CD4-positive, CD25-positive, alpha-beta regulatory T cell (primary cell): ENCODE measurements at places on chromosomes 1 and 21. TPM values are rescaled to one million over a fixed set of nuclear protein-coding genes. Genes with fewer than 3 reads are reported as not detected.

Gene SLC26A9
- total RNA-seq, result not detected

Gene KMO
- not detected for total RNA-seq

Gene CCDC28B
- 10.3 TPM for total RNA-seq

Gene AK5
- 7.3 TPM for total RNA-seq

Gene LYPD8
- not detected for total RNA-seq

Gene RBM11
- 0.76 TPM for total RNA-seq

Gene THEMIS2
- 57.1 TPM for total RNA-seq

Gene SAMSN1
- 112 TPM for total RNA-seq

Gene PLA2G5
- total RNA-seq, result not detected

Gene UBE2U
- not detected for total RNA-seq

Gene CD1D
- total RNA-seq, result not detected

Gene NFASC
- total RNA-seq, result not detected

GRCh38 chr1:101854271-101854670 is 142.5 kb downstream of the OLFM3 start:
- no peak for DNase-seq

DNA sequence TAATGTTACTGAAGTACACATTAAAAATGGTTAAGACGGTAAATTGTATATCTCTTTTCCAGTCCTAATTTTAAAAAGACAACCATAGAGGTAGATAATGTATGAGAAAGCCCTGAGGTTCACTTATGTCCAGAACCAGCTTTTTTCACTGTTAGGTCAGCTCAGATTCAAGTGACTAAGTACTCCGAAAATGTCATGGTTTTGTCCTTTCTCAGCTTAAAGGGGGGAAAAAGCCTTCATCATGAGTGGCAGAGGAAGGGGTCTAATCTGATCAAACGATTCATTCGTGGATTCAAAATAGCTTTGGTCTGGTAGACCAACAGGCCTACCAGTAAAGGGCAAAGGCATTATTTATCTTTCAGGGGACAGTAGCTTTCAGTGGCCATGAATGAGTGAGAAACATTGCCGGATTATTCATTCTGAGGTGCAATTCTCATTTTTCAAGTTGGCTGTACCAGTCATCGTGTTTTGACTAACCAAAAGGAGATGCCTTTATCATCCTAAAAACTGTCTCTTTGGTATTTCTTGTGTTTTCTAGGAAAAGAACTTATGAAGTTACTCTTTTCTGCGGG is 208.4 kb downstream of the HHIPL2 start:
- no peak for DNase-seq

DNA sequence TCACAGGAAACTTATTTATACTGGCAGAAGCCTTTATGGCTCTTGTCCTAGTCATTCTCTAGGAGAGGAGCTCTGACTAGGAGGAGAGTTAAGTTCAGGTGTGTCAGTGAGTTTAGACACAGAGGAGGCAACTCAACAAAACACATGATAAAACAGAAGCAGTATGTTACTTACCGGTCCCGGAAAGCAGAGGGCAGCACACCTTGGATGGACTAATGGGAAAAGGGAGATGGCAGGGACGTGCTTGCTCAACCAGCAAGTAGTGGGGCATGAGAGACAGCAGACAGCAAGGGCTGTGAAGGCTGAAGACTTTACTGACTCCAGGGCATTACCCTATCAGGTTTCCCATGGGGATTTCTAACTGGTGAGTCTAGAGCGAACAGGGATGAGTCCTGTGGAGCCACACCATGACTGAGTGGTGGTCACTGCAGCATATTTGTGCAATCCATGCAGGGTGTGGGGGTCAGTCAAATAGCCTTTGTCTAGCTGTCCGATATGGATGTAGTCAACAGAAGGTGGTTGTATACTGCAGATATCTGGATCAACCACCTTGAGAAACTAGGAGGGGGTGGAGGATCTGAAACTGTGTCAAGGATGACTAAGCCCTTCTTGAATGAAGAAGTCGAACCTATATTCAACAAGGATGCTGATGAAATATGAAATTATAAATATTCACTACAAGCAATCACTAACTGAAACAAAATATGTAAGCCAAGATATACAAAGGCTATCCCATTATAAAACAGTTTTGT is 596.3 kb upstream of the CHRM3 start:
- DNase-seq, result no peak

GRCh38 chr1:18907021-18907916 is 4.9 kb upstream of the ALDH4A1 start:
- DNase-seq, result peak; percentile 50

DNA sequence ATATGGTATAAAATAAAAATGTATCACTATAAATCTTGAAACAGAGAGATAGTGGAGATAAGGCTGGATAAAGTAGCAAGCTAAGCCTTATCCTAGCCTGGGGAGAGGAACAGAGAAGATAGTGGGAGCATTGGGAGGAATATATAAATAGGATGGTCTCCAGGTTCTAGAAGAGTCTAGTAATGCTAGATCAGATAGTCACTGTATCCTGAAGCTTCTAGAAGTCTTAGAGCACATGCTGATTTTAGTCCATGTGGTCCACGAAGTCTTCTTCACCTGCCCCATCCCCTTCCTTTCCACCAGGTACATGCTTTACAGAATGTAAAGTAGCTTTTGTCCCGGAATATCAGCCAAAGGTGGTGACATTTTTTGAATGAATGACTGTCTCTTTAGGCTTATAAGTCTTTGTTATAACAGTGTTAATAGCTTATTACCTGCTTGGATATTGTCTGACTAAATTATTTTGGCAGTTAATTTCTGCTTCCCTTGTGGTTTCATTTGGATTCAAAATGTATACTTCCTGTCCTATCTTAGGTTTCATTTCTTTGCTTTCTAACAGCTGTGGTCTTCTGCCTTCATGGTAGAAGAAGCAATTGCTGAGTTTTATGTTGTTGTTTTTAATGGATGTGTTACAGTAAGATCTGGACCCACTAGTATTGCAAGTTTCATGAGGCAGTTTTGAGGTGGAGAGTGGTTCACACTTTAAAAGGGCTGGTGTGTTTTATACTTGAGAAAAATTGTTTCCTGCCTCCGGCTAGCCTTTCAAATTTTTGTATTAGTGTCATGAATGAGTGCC is 5.9 kb downstream of the SMG7 start:
- peak; percentile 11 for DNase-seq

DNA sequence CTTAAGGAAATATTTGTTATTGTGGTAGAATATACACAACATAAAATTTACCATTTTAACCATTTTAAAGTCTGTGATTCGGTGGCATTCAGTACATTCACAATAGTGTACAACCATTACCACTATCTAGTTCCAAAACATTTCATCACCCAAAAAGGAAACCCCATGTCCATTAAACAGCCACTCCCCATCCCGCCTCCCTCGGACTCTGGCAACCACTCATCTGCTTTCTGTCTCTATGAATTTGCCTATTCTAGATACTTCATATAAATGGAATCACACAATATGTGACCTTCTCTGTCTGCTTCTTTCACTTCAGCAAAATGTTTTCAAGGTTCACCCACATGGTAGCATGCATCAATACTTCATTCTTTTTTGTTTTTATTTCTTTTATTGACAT is 51.3 kb downstream of the PTP4A2 start:
- DNase-seq, result no peak

DNA sequence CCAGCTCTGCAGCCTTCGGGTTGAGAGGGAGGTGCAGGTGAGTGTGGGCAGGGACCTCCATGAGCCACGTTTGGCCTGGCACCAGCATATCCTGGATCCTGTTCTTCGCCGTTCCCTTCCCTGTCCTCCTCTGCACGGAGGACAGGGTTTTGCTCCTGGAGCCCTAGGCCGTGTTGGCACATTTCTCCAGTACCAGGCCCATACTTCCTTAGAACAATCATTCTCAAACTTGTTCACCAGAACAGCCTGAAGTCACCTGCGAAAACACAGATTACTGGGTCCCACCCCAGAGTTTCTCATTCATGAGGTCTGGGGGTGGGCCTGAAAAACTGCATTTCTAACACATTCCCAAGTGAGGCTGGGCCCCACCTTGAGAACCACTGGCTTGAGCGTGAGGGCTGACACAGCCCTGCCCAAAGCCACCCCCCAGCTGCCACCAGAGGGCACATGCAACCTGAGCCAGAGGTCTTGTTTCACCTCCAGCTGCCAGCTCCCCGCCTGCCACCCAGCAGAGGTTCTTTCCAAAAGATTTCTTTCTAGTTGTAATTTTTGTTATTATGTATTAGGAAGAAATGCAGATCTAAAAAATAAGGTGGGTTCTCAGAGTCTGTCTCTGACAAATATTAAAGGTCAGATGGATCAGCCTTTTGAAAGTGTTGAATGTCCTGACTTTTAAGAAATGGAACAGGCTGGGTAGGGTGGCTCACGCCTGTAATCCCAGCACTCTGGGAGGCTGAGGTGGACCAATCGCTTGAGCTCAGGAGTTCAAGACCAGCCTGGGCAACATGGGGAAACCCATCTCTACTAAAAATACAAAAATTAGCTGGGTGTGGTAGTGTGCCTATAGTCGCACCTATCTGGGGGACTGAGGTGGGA is 39.6 kb upstream of the LDLRAP1 start:
- DNase-seq, result peak; percentile 73

DNA sequence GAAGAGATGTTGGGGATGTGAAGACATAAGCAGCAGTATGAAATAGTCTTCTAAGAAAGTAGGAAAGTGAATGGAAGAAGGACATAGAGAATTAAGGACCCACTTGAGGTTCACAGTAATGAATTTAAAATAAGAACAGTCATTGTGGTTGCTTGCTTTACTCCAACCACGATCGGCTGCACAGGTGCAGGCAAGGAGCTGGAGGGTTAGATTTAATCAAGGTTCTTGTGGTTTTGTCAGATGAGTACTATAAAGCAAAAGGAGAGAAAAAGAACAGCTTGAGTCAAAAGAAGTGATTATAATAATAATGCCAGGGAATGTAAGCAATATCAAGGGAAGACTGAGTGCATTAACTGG is 46.1 kb upstream of the RBM34 start:
- peak; percentile 87 for DNase-seq

GRCh38 chr1:67896826-67897225 is 63.6 kb upstream of the GNG12 start:
- no peak for DNase-seq

GRCh38 chr1:39905172-39905571 is 3.5 kb upstream of the MYCL start:
- no peak for DNase-seq

GRCh38 chr1:7960165-7960564 is 1.3 kb upstream of the PARK7 start:
- no peak for DNase-seq

DNA sequence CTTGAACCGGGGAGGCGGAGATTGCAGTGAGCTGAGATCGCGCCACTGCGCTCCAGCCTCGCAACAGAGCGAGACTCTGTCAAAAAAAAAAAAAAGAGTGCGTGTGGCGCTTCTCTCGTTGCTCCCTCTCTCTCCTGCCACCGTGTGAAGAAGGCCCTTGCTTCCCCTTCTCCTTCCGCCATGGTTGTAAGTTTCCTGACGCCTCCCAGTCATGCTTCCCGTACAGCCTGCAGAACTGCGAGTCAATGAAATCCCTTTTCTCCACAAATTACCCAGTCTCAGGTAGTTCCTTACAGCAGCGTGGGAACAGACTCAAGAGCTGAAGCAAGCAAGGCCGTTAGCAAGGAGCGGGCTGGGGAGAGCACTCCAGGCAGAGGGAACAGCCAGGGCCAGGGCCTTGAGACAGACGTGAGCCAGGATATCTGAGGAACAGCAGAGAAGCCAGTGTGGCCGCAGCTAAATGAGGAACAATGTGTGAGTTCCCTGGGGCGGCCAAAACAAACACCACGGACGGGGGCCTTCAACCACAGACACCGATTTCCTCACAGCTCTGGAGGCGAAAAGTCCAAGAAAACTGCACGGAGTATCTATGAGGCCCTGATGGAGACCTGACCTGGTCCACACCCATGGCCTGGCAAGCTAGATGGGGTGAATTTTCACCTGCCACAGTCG is 54.2 kb upstream of the ETS2 start:
- DNase-seq, result no peak

DNA sequence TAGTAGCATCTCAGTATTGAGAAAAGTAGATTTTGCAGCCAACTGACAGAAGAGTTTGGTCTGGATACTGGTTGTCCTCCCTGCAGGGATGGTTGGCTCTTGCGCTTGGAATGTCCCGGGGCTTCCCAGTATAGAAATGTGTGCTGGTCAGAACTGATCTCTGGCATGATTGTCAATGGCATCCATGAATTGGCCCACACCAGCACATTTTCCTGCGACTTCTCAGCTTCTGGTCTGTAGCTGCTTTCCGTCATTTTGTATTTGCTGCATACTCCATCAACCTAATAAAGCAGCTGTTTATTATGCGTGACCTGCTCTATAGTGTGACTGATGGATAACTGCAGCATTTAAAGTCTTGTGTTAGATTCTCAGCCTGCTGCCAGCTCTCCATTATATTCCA is 203.7 kb downstream of the S1PR1 start:
- no peak for DNase-seq

- DNase-seq, result no peak
These were observed 97.6 kb downstream of the TM2D1 start for GRCh38 chr1:61627365-61627764.

GRCh38 chr1:204353213-204353910 is 6.4 kb downstream of the PLEKHA6 start:
- DNase-seq, result no peak

GRCh38 chr1:63318201-63318979 is 4.0 kb upstream of the FOXD3 start:
- DNase-seq, result no peak

- DNase-seq, result no peak
These were observed 19.7 kb upstream of the GPR52 start for GRCh38 chr1:174428033-174428432.

- DNase-seq, result no peak
These were observed 103.8 kb downstream of the MATN1 start for GRCh38 chr1:30619619-30620018.

- DNase-seq, result no peak
These were observed 9.4 kb downstream of the C1orf116 start for GRCh38 chr1:207022996-207023679.

DNA sequence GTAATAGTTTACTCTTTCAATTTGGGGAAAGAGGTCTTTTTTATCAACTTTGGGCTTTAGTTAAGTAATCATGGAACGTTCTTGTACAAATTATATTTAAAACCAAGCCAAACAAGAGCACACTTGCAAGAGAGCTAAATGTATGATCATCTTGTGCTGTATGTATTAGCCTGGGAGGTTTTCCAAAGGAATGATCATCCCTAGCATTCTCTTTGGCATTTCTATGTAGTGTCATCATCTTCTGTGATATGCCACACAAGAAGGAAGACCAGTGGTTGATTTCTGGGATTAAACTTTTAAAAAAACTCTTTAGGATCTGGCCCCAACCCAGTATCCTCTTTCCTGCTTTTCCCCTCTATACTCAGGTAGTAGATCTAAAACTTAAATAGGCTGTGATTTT is 38.4 kb upstream of the KCNQ4 start:
- no peak for DNase-seq

DNA sequence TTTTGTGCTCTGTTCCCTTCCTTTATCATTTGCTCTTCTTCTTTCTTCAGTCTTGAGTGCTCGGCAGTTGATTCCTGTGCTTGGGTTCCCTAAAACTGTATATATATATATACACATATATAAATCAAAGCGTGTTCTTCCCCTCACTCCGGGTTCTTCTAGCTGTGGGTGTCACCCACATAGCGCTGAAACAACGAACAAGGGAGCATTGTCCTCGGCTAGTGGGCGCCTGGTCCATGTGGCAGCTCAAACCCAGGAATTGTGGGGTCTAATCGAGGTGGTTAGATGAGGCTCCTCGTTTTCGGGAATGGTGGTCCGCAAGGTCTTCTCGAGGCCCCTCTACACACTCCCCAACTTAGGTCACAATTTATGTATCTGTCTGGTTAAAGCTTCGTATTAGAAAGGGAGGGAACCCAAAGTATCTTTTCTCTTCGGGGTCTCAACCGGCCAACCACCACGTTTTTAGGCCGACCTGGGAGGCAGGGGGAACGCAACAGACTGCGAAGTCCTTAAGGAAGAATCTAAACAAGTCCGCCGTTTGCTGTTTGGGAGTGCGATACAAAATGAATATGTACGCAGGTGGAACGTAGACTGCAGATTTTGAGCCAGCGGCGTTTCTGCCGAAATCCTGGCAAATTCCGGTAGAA is 504 bp upstream of the SDHC start:
- DNase-seq, result no peak
